ELF-1 (cell line): ENCODE measurements at places on chromosomes 1 and 21.

DNA sequence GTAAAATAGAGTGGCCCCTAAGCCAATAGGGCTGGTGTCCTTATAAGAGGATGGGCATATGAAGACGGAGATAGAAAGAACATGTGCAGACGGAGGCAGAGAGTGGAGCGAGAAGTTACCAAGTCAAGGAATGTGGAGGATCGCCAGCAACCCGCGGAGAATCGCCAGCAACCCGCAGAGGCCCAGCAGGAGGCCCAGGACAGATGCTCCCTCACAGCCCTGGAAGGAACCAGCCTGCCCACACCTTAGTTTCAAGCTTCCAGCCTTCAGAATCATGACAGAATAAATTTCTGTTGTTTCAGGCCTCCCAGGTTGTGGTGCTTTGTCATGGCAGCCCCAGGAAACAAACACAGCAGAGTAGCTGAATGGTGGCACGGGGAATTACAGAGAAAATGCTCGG is 9.6 kb downstream of the CLDN14 start:
- DNase-seq, result peak; percentile 42

DNA sequence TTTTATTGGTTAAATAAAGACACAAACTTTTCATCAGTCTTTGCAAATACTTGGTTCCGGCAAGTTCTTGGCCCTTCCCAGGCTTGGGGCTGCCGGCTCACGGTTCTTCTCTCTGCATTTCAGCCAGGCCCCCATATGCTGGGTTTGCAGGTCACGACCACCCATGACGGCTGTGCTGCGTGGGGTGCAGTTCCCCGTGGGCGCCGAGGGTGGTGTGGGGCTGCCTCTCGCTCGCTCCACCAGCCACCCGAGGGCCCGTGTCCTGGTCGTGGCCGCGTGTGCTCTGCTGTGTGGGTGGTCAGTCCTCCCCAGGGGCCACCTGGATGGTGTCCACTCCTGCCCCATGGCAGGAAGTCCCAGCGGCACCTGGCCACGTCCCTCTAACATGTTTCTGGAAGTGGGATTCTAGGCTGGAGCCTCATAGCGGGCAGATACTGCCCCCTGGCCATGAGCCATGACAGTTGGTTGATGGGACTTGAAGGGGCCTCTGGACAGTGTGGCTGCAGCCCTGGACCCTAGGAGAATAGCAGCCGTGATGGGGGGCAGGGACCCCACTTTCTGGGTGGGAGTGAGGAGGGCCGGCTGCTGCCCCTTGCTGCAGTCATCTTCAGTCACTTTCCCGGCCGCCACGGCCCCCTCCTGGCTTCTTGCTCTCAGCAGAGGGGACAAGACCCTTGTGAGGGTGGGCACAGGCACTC is 46.3 kb downstream of the SKI start:
- no peak for DNase-seq

- DNase-seq, result no peak
Observed at GRCh38 chr21:38668541-38668940, 137.2 kb upstream of the ETS2 start.

- no peak for DNase-seq
Observed at GRCh38 chr1:8421721-8422120, 103.8 kb downstream of the SLC45A1 start.

GRCh38 chr1:36981771-36982622 is 52.3 kb downstream of the GRIK3 start:
- DNase-seq, result no peak

DNA sequence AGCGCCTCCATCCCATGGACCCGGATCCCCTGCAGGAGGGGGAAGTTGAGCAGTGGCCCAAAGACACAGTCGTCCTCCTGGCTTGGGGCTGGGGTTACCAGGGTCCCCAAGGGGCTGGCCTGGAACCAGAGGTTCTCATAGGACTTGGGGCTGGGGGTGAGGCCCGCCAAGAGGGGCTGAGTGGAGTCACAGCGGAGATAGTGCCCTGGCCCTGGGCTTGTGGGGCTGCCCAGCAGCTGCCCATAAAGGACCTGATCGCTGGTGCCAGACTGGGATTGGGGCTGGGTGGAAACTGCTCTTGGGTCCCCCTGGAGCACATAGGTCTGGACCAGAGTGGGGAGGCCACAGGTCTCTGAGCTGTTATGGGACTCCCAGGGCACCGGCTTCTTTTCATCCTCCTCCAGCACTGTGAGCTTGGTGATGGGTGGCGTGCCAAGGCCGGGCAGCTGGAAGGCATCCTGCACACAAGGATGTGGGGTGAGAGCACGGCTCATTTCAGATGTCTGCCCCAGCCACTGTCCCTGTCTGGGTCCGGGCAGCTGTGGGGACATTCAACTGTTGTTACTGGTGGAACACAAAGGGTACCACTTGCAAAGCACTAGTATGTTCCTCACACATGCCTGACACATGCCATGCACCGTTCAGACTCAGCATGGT is 2.3 kb upstream of the MRPS15 start:
- DNase-seq, result no peak
